ENCODE measurements at places on chromosomes 7 and 10.

DNA sequence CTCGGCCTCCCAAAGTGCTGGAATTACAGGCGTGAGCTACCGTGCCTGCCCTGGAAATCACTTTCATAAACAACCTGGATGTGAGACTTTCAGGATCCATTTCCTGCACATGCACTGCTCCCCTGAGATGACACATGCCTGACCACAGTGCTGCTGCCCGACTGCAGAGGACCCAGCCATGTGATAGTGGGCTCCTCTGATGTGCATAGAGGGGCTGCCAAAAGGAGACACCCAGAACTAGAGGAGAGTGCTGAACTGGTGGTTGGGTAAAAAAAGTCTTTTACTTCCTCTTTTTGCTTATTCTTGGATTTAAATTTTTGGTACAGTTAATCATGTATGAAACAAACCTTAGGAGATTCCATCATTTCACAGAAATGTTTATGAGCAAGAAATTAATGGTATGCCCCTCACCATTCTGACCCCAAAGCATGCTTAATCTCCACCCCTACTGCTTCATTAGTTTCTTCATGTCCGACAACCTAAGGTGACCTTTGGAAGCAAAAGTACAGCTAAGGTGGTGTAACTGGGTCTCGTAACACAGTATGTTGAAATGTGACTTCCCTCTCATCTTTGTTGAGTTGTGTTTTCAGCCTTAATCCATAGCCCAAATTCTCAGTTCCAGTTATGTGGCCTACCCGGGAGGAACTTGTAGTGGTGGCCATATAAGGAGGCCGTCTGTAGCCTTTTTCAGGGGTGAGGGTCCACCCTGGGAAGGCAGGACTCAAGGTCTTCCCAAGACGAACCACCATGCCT lies 111.1 kb downstream of the RNF216 start:
- no peak for DNase-seq

DNA sequence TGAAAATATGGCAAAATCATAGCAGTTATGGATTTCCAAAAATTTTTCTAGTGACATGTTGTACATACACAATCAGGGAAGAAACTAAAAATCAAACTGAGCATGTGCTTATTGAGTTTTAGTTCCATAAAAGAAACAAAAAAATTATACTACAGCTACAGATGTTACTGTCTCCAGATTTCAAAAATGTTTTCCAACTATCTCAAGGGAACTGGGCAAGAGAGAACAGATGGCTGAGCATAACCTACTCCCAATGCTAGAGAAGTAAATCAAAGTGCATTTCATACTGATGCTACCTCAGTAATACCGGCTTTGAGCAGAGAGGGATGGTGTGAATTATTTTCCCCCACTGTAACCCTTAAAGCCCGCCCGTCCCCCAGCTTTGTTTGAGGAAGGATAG lies 40.7 kb upstream of the KMT2C start:
- no peak for DNase-seq

DNA sequence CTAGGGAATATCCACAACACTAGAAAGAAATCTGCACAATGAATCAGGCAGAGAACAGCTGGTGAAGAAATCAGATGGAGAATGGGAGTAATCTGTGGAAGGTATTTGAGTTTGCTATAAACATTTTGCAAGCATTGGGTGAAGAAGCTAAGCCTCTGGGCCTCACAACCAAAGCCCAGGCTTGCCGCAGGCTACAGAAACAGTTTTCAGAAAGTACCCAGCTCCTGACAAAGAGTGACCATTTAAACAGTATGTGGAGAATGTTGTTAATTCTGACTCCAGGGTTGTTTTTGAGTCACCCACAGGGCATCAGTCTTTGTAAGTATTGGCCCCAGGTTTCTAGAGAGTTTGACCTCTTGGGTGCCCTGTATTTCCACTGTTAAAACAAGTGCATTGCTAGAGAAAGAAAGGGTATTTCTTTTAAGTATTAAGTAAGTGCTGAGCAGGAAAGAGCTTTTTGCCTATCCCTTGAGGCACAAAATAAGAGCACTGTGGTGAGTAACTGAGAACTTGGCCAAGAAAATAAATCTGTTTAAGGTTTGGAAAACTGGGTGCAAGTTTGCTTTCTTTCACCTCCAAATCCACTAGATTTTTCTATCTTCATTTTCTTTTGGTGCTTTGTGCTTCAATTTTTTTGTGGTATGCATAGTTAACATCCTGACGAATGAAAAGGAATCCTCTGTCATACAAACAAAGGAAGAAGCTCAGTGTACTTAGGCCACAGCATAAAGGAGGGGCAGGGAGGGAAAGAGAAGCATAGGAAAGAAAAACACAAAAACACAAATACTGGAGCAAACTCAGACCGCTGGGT lies 691.8 kb downstream of the SUGCT start:
- DNase-seq: no peak

DNA sequence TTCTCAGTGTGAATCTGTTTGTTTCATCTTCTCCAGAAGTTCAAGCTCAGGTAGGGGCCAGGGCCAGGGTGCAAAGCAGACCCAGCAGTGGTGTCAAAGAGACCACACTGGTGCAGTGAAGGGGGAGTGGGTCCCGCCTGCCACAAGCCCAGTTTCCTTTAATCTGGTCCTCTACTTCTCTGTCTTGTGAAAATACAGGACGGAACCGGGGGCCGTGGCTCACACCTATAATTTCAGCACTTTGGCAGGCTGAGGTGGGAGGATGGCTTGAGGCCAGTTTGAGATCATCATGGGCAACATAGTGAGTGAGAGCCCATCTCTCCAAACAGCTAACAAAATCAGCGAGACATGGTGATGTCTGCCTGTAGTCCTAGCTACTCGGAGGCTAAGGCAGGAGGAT lies 109.0 kb downstream of the SLIT1 start:
- no peak for DNase-seq

- no peak for DNase-seq
These were observed 734 bp downstream of the CHST3 start for GRCh38 chr10:71964743-71965515.

- DNase-seq: no peak
These were observed 23.7 kb downstream of the XPNPEP1 start for GRCh38 chr10:109899356-109900331.

GRCh38 chr10:117461766-117462423 lies 80.7 kb upstream of the EMX2 start:
- DNase-seq: no peak

DNA sequence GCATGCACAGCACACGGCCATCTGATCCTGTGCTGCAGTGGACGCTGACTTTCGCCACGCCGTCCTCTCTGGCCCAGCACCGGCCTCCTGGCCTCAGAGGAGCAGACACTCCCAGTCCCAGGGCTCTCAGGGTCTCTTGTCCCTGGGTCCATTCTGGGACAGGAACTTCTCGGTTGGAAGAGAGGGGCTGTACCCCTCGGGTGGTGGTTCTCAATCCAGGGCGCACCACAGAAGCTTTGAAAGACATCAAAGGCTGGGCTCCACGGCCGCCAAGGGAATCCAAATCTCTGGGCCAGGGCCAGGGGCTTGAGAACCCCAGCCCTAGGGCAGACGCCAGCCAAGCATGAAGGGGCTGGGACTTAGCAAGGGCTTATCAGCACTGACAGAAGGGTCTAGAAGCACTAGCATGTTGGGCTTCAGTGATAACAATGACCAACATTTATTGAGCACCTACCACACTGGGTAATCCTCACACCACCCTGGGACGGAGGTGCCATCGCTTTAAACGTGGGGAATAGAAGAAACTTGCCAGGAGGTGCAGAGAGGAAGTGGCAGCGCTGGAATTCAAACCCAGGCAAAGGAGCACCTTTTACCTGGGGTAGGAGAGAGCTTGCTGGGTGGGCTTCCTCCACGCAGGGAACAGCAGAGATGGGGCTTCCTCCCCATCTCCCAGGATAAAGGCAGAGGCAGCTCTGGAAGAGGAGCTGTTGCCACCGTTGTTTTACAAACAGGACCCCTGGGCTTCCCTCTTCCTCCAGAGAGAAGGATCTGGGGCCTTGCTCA lies 1.8 kb upstream of the PYROXD2 start:
- no peak for DNase-seq

DNA sequence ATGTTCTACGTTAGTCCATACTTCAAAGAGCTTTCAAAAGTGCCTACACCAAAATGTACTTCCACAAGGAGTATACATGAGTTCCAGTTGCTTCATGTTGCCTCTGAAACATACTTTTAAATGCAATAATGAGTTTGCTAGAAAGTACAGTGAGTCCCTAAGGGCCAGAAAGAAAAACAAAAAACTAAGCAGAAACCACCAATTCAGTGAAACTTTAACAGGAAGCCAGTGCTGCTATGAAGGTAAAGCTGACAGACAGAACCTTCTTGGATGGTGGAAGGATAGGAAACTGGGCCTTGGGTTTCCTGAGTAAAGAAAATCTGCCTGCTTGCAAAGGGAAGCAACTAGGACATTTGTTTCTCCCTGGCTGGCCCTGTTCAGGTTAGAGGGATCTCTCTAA lies 104.2 kb downstream of the CTTNBP2 start:
- no peak for DNase-seq

DNA sequence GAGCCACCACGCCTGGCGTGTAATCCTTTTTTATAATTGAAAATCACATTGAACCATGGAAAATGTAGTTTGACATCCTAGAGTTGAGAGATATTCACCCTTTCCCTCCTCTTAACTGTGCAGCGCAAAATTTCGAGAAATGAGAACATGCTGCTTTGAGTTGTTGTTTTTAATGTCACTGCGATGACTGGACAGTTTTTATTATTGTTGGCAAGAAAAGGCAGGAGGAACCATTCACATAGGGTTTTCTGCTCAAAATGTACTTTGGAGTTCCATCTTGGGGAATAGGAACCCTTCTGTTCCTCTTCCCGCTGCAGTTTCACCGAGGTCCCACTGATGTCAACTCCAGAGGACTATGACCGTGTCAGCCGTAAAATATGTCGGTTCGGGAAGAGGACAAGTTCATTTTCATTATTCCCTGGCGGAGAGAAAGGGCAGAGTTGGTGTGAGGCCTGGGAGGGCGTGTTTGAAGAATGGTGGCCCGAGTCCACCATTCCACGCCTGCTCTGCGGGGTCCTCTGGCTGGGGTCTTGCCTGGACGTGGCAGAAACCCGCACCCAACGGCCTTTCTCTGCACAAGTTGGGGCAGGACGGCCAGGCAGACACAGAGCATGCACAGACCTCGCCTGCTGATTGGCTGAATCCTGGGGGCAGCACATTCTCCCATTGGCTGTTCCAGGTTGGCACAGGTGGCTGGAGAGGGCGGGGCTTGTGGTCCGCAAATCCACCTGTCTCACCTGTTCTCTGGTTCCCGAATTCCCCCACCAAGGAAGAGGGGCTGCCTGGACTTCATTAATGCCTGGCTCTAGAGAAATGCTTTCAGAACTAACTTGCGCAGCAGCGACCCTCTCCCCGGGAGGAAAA lies 105.1 kb upstream of the TCF7L2 start:
- no peak for DNase-seq

DNA sequence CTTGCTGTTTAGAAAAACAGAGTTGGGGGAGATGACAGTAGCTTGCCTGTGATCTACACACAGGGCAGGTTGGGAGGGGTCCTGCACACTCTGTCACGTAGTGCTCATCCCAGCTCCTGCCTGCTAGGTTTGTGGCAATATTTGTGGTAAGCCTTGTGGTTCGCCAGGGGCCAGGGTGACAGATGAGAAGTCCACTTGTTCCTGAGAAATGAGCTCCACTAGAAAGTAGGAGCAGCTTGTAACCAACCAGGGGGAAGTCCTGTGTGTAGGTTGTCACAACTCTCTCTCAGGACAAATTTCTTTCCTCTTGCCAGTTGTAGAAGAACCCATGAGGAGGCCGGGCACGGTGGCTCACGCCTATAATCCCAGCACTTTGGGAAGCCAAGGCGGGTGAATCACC lies 147.0 kb downstream of the TCF7L2 start:
- DNase-seq: no peak

DNA sequence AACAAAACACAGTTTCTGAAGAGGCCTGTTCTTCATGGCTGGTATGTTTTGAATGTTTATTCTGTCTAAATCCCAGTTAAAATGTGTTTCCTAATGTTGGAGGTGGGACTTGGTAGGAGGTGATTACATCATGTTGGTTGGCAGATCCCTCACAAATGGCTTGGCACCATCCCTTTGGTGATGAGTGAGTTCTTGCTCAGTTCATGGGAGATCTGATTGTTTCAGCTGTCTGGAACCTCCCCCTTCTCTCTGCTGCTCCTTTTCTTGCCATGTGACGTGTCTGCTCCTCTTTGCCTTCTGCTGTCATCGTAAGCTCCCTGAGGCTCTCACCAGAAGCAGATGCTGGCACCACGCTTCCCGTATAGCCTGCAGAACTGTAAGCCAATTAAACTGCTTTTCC lies 383.6 kb upstream of the TPK1 start:
- no peak for DNase-seq

- no peak for DNase-seq
These were observed 147.1 kb downstream of the TRIL start for GRCh38 chr7:28811008-28811407.

GRCh38 chr7:76354516-76354915 lies 4.3 kb downstream of the YWHAG start:
- no peak for DNase-seq

GRCh38 chr7:32239764-32240163 lies 169.6 kb upstream of the PDE1C start:
- no peak for DNase-seq

GRCh38 chr7:37420946-37421695 lies 27.5 kb downstream of the ELMO1 start:
- DNase-seq: no peak

- no peak for DNase-seq
These were observed 202.8 kb upstream of the MKLN1 start for GRCh38 chr7:131124867-131125266.

GRCh38 chr7:117872561-117873309 lies 506 bp downstream of the CTTNBP2 start:
- no peak for DNase-seq

GRCh38 chr10:670990-671389 lies 18.5 kb downstream of the DIP2C start:
- no peak for DNase-seq

DNA sequence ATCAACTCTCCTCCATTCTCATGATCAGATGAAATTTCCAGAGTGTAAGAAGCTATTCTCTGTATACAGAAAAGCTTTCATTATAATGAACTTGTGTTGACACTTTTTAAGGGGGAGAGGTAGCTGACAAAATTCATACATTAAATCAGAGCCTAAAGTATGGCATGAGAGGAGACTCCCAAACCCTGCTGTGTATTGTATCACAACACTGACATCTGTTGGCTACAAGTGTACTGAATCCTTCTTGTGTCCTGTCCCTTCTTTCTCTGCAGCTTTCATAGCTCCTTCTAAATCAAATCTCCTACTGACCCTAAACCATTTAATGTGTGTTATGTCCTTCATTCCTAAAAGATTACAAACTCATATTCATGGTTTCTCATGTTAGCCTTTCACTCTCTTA lies 70.9 kb downstream of the GCC1 start:
- DNase-seq: peak; percentile 32

DNA sequence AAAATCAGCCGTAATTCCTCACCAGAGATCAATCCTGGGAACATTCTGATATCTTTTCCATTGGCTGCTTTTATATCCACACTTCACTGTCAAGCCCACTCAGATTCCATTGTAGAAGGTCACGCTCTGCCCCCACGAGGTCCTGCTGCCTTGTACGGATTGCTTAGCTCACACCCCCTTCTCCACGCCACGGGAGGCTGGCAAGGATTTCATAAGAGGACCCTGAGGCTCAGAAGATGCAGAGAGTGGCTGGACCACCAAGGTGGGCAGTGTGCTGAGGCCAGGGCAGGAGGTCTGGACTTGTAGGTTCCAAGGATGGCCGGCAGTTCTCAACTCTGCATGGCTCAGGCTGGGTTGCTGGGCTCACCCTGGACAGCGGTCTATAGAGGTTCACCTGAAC lies 149.7 kb downstream of the RNF216 start:
- DNase-seq: no peak

- no peak for DNase-seq
These were observed 752 bp downstream of the LRMDA start for GRCh38 chr10:75432176-75432575.

- DNase-seq: no peak
These were observed 135.3 kb upstream of the MEOX2 start for GRCh38 chr7:15821484-15822427.
